Stimulated activated naive B cell treated with anti-CD40 and anti-IgM and Interleukin-4, amounts not matched to agents 10 μg/mL and 1 μg/mL and 100 μg/mL, for 72 hours (primary cell): ENCODE measurements at places on chromosomes 16 and 17.

- DNase-seq, result no peak
Observed at GRCh38 chr16:12141073-12141951, 164.8 kb downstream of the SNX29 start.

GRCh38 chr16:19137201-19138128 lies 23.7 kb downstream of the ITPRIPL2 start:
- no peak for DNase-seq

- peak; percentile 50 for DNase-seq
Observed at GRCh38 chr16:30715750-30716445, 16.9 kb downstream of the SRCAP start.

DNA sequence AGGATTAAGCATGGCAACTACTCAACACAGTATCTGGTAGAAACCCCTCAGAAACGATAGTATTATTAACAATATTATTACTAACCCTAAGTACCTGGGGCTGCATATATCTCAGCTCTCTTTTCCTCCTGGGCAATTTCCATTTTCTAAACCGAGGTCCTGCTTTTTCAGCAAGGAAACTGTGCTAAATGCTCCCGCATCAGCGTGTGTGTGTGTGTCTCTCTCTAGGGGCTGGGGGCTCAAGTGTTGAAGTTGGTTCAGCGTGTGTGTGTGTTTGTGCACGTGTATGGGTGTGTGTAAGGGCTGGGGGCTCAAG lies 169.3 kb upstream of the MAF start:
- DNase-seq, result no peak

- no peak for DNase-seq
Observed at GRCh38 chr17:77237232-77238008, 96.7 kb downstream of the SEC14L1 start.

- no peak for DNase-seq
Observed at GRCh38 chr17:2482218-2482617, 29.5 kb downstream of the METTL16 start.

GRCh38 chr17:53168413-53168812 lies 654.3 kb upstream of the KIF2B start:
- DNase-seq, result no peak

- DNase-seq, result no peak
Observed at GRCh38 chr16:62079236-62079635, 43.0 kb upstream of the CDH8 start.

DNA sequence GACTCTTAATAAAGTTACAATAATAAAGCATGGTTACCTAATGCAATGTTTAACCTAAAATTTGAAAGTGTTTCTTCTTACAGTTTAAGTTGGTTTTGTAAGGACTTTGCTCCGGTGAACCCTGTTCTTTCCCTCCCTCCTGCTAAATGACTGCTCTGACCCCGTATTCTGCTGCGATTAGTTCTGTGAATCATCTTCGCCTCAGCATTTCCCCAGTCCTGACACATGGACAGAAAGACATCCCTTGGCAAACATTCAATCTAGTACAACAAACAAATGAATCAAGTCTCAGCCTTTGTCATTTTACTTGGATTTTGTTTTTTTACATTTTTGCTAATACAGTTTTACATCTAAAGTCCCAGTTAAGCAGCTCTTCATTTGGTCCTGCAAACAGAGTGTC lies 15.4 kb downstream of the KCNJ2 start:
- DNase-seq, result no peak

GRCh38 chr17:5929721-5930120 lies 140.5 kb upstream of the WSCD1 start:
- DNase-seq, result no peak

DNA sequence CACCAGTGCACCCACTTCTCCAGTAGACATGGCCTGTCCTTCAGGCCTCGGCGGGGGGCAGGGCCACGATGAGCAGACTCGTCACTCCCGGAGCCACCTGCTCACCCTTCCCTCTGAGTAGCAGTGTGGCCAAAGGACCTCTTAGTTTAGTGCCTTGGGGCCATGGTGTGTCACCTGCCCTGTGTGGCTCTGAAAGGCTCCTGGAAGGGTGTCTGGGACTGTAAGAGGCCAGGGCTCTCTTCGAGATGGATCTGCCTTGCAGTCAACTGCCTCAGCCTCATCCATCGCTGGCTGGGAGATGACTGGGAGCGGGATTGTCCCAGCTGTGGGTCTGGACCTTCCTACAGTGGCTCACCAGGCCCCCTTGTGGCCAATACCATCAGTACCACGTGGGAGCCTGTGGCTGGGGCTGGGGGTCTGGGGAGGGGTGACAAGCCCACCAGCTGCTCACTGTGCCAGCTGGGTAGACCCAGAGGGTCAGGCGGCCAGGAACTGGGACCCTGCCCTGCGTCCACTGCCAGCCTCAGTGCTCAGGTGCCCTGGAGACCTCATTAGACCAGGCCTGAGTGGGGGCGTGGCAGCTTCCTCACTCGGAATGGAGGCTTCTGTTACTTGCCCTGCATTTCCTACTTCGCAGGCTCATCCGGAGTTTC lies 133.4 kb downstream of the OR1D5 start:
- DNase-seq, result no peak

DNA sequence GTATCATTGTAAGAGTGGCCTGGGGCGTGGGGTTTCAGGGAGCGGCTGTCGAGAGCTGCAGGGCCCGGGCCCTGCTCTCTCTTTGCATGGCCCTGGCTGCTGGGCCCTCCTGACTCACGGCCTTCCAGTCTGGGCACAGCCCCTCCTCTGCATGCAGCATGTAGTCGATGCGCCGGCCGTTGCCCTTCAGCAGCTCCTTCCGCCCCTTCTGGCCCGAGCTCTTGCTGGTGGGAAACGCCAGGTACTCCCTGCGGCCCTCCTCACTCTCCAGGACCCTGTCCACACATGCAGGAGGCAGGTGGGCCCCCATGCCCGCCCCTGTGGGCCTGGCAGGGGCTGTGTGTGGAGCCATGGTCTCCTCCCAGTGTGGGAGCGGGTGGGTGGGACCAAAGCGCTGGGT lies 50.7 kb downstream of the PRMT7 start:
- no peak for DNase-seq

- no peak for DNase-seq
Observed at GRCh38 chr16:12158428-12158827, 181.9 kb downstream of the SNX29 start.

DNA sequence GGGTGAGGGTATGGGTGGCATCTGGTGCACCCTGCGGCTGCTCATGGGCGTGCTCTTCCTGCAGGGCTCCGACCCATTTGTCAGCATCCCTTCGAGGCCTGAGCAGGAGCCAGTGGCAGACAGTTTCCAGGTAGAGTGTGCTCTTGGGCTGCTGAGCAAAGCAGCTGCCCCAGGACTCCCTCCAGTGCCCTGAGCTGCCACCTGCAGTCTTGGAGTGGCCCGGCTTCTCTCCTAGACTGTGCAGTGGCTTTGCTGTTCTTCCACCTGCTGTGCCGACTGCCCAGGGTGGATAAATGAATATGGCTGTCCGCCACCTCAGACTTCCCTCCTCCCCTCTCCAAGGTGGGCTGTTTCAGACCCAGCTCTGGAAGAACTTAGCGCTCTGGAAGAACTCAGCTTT lies 10.8 kb upstream of the JPT2 start:
- DNase-seq, result no peak

- no peak for DNase-seq
Observed at GRCh38 chr17:1989135-1989534, 36.0 kb downstream of the RTN4RL1 start.

- no peak for DNase-seq
Observed at GRCh38 chr16:30976486-30976885, 8.5 kb upstream of the HSD3B7 start.

GRCh38 chr17:29555840-29556239 lies 11.0 kb downstream of the ABHD15 start:
- no peak for DNase-seq

- no peak for DNase-seq
Observed at GRCh38 chr17:37820995-37821713, 76.3 kb upstream of the HNF1B start.

- DNase-seq, result no peak
Observed at GRCh38 chr16:16161319-16161718, 62.0 kb downstream of the ABCC6 start.

GRCh38 chr17:56367366-56367765 lies 214.1 kb downstream of the ANKFN1 start:
- no peak for DNase-seq
